ENCODE measurements at places on chromosomes 6 and 20.

DNA sequence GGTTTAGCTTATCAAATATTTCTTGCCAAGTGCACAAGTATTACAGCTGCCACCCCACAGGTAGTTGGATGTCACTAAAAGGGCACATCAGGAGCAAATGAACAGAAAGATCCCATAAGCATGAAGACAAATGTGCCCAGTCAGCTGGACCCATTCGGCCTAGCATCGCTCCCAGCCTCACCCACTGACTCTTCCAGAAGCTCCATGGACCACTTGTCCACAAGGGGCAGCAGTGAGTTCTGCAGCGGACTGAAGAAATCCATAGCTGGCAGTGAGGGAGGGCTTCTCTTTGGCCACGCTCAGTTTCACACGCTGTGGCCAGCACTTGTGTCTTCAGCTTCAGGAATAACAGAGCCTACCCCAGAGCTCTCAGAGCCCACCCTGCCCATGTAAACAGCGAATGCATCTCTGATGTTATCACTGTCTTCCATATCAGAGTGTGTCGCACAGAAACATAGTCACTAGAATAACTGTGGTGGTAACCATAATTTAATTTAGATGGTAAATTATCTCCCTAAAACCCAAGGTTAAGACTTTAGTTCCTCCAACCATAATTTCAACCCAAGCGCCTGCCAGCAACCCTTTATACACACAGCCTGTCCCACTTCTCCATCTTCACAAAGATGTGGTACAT, 15.8 kb downstream of the CGA start:
- DNase-seq: peak; percentile 66

DNA sequence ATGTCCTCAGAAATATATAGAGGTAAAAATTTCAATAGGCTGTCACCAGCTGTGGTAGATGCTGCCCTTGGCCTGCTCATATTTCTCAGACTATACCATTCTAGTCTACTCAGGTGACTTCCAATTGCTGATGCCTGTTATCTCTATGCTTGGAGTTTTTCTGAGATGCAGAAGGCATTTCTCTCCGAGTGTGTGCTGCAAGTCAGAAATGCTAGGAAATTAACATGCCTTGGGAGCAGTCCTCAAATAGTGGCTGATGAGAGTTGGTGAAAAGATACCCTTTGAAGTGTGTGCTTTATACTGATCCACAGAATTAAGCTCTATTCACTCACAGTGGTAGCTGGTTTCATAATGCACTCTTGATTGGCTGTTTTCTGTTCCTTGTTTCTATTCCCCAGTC, 43.2 kb upstream of the PKIB start:
- no peak for DNase-seq

DNA sequence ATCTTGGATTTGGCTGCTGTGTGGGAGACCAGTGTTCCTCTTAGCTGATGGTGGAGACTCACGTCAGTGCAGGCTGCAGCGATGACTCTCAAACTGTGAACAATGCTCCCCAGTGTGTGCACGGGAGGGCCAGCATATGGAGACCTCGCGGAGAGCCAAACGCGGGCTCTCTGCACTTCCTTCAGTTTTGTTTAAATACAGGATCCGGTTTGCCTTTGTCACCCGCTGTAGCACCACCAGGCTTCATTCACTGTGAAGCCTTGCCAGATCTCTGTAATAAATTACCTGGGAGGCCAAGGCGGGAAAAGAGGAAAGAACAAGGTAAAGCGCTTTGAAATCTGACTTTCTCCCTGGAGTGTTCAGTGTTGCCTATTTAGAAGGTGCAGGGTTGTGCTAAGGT, 30.7 kb upstream of the TMEM14A start:
- peak; percentile 22 for DNase-seq

GRCh38 chr6:92376691-92377090, 1042.7 kb downstream of the EPHA7 start:
- DNase-seq: no peak

DNA sequence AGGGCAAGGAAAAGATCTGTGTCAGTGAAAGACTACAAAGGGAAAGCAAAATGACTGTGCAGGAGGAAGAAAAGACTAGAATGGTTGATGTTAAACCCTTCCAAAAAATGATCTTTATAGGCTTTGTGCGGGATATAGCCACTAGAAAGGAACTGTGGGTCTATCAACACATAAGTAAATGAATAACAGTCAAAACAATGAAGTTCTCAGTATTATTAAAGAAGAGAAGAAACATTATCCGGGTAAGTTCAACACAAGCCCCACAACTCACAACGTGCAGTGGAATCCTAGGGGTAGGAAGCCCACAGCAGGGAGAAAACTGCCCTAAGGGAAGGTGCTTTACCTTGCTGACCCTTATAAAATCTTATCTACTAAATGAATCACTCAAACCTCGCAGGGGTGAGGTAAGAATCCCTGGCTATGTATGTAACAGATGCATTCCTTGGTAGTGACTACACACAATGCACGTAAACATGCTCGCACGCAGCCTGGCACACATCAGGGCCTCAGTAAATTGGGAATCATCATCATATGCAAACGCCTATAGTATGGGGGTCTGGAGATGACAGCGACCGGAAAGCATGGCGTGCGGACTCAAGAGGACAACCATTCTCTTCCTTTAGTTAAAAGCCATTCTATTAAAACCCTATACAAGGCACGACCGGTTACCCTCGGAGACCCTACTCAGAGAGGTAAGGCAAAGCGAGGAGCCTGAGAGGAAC, 11.3 kb downstream of the TFAP2A start:
- peak; percentile 91 for DNase-seq

DNA sequence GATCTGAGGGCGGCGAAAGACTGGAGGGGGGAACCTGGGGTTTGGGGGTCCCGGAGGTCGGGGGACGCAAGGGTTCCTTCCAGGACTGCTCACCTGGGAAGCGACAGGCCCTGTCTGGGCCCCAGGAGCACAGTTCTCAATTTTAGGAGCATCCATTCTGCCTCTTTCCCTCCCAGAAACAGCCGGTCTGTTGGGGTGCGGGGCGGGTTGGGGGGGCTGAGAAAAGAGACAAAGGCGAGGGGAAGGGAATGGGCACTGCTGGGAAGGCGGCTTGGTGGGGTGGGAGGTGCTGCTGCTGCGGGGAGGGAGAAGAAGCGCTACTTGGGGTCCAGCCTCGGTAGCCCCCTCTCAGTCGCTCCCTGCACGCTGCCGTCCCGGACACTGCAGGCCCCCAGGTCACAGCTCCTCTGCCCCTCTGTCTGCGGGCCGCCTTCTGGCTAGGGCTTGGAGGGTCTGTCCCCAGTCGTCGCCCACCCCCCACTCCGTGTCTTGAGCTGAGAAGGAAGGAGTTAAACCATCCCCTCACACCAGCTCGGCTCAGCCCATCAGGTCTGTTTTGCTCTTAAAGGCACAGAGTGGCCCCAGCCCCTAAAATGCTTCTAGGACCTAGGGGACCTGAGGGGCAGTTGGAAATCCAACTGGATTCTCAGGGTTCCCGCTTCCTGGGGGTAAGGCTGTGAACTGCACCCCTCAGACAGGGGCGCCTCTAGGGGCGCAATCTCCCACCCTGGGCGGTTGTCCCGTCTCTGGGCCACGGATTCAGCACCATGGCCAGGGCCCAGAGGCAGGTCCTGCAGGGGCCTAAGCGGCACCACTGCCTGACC, 690 bp downstream of the GDAP1L1 start:
- DNase-seq: peak; percentile 44

- no peak for DNase-seq
Measured at GRCh38 chr6:71028877-71029252, 72.0 kb upstream of the B3GAT2 start.

GRCh38 chr20:48596334-48596898, 231.4 kb downstream of the PREX1 start:
- no peak for DNase-seq

- peak; percentile 68 for DNase-seq
Measured at GRCh38 chr20:63321148-63321831, 28.3 kb downstream of the COL20A1 start.

GRCh38 chr20:34541264-34541901, 17.1 kb upstream of the MAP1LC3A start:
- no peak for DNase-seq

GRCh38 chr6:137097057-137097456, 52.3 kb upstream of the IL20RA start:
- DNase-seq: no peak

DNA sequence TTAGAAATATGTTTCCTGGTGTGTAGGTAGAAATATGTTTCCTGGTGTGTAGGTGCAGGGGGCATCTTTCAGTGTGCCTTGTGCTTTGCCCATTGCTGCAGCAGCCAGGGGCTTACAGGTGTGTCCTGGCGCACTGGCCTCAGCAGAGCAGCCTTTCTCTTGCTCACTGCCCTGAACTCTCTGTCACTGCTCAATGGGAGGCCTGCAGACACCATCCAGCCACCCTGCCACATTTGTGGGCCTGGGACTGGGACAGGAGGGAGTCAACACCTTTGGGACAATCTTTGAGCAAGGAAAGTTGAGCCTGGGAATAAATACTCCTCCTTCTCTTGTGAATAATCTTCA, 62.4 kb upstream of the RBM24 start:
- no peak for DNase-seq

- DNase-seq: peak; percentile 2
Measured at GRCh38 chr6:11714798-11715285, 63.8 kb downstream of the ADTRP start.

- no peak for DNase-seq
Measured at GRCh38 chr6:33994472-33995308, 151.2 kb downstream of the GRM4 start.

GRCh38 chr20:59207235-59207634, 43.6 kb downstream of the ZNF831 start:
- DNase-seq: no peak

DNA sequence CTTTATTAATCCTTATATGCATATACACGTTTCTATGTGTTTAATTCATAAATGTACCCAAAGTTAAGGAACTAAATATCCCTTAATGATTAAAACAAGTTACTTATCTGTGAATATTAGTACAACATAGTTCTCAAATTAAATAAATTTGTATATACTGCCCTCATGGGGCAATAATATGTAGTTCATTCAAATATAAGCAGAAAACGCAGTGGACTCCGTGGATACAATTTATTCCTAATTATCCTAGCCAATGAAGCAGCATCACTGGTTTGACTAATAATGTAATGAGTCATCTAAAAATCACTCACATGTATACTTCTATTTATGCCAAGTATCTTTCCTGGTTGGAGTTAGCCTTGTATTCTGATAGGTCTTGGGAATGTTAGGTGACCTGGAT, 111.6 kb downstream of the TBC1D32 start:
- peak; percentile 53 for DNase-seq
